ENCODE measurements at places on chromosomes 3 and 15. TPM values are rescaled to one million over a fixed set of nuclear protein-coding genes. Genes with fewer than 3 reads are reported as not detected.

GOLGA8N gene
- 7.0 TPM for total RNA-seq

CKMT1A gene
- 1.3 TPM for total RNA-seq

PLA1A gene
- total RNA-seq = 9.9 TPM

FEZF2 gene
- not detected for total RNA-seq

RCCD1 gene
- 4.8 TPM for total RNA-seq

STRIT1 gene
- 1.2 TPM for total RNA-seq

ANKRD34C gene
- total RNA-seq = not detected

CPNE9 gene
- not detected for total RNA-seq

COLQ gene
- 0.66 TPM for total RNA-seq
